ENCODE measurements at places on chromosomes 11 and 22. TPM values are rescaled to one million over a fixed set of nuclear protein-coding genes. Genes with fewer than 3 reads are reported as not detected.

The UBE2L6 gene
- total RNA-seq: 172 TPM

The APLP2 gene
- total RNA-seq: 582 TPM

The PANX3 gene
- not detected for total RNA-seq

The CTSC gene
- 445 TPM for total RNA-seq

The HMGXB4 gene
- 15.6 TPM for total RNA-seq

The ADAMTS8 gene
- total RNA-seq: 23.0 TPM

The SERPIND1 gene
- total RNA-seq: 0.24 TPM

The OR2D2 gene
- total RNA-seq: not detected

The OR52A1 gene
- total RNA-seq: not detected

The SLCO2B1 gene
- total RNA-seq: 332 TPM

The MPZL3 gene
- total RNA-seq: 12.8 TPM

The ACRV1 gene
- not detected for total RNA-seq

The OTOG gene
- total RNA-seq: not detected

The HBE1 gene
- not detected for total RNA-seq

The GRIK4 gene
- total RNA-seq: 2.2 TPM

The SLC22A6 gene
- not detected for total RNA-seq

The CSF2RB gene
- 30.1 TPM for total RNA-seq

The ST14 gene
- 61.1 TPM for total RNA-seq

The MN1 gene
- 6.5 TPM for total RNA-seq

The OR8A1 gene
- total RNA-seq: not detected

The RTN4R gene
- 9.6 TPM for total RNA-seq

The FHIP1B gene
- 37.1 TPM for total RNA-seq

The TEX12 gene
- total RNA-seq: not detected

The TMEM86A gene
- 11.7 TPM for total RNA-seq

The CFAP300 gene
- 7.2 TPM for total RNA-seq

Data from lower lobe of right lung (tissue), 2 donors.